ENCODE measurements at places on chromosomes 1 and 21.

DNA sequence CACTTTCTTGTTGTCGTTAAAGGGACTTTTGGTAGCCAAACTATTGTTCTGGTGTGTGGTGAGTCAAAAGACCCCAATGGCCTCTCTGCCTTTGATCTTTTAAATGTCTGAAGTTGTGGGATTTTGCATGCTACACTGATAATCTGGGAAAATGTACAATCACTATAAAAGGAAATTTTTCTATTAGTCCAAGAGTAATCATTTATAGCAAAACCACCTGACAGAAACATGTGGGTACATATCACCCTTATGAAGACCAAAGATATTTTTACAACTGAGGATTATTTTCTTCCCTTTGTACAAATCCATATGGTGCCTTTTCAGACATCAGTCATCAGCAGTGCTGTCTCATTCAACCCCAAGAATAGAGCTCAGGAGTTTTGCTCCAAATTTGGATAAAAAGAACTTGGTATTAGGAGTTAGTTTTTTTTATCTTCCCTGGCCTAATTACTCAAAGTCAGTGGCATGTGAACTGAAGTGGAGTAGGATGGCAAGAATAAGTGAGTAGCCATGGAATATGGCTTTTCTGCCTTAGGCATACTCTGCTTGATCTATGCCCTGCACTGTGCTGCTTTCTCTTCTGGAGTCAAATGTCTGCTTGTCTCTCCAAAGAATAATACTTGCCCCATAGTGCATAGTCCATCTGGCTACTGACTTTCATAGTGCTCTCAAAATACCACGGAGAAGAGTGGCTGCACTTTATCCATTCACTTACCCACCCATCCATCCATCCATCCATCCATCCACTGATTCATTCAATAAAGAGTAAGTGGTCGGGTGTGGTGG is 13.5 kb downstream of the GREM2 start:
- no peak for DNase-seq

- DNase-seq, result no peak
Measured at GRCh38 chr1:22788254-22788661, 77.6 kb downstream of the EPHB2 start.

DNA sequence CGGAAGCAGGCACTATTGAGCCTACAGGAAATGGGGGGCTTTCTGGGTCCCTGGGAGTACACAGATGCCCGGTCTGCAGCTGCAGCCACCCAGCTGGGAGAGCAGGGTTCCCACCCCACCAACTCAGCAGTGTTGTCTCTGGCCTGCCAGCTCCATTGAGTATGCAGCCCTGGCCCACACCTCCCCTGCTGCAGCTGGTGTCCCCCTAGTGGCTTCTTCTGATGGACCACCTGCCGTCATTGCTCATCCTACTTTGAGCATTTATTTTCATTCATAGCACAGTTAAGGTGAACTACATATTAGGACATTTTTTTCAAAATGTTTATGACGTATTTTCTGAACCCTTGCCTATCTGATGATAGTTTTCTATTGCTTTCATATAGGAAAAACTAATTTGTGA is 189.8 kb upstream of the LYPLAL1 start:
- DNase-seq, result no peak

DNA sequence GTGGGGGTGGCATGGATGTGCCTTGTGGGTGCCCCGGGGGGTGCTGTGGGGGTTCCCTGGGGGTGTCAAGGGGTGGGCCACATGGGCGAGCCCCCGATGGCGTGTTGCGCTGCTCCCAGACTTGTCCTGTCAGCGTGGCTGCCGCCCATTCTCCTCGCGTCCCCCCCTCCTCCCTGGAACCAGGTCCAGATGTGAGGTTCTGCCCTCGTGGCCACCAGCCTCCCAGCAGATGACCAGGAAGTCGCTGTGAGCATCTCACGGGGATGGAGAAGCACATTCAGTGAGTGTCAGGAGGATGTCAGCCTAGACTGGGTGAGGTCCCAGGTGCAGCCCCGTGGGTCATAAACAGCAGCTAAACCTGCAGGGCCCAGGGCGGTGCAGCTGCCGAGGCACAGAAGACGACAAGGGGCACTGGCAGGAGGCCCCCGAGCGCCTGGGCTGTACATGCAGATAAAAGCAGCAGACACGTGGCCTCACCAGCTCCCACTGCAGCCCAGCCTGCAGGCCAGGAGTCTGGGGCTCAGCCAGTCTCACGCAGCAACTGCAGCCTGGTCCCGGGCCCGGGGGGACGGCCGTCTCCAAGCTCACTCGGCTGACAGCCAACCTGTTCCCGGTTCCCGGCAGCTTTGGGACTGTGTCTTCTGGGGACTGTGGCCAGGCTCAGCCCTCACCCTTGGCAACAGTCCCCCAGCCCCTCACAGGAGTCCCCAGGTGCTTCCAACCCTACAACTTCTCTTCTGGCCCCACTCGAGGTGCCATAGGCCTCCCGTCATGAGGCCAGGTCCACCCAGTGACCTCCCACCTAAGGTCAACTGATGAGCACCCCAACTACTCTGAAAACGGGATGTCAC is 17.5 kb upstream of the COL6A2 start:
- DNase-seq, result no peak

DNA sequence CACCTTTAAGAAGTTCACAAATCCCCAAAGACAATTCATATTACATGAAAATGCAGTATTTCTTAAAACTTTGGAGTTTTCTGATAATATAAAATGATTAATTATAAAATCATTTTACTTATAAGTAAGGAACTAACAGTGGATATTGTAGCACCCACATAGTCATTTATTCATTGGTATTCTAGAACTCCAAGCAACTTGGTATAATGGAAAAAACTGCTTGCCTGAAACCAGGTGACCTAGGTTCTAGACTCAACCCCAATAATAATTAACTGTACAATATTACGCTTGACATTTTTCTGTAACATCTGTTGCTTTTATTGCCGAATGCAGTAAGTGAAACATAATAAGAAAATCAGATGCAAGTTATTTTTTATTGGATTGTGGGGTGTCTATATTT is 2.4 kb downstream of the PLA2G4A start:
- no peak for DNase-seq

DNA sequence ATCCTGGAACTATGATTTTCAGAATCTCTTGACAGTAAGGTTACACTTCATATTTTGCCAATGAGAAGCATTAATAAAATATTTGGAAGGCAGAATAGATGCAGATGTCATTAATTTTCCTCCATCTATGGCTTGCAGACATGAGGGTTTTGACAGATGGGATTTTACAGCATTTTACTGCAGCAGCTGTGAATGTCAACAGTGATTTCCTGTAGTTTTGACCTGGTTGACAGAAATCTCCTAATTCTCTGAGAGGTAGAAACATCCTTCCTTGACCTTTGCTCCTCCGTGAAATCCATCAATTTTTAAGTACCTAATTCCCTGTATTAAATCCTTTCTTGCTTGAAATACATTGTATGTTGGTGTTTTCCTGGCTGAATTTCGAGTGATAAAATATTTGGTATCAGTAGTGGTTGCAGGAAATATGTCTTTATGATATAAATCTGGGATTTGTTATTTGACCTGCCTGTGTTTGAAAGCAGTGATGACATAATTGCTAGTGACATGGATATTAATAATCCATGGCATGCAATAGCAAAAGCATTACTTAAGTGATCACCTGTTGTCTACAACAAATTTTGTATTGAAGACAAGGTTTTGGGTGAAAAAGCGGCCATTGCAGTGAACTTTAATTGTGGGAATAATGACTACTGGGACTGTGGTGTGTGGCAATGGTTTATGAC is 73.9 kb downstream of the HLX start:
- DNase-seq, result no peak

DNA sequence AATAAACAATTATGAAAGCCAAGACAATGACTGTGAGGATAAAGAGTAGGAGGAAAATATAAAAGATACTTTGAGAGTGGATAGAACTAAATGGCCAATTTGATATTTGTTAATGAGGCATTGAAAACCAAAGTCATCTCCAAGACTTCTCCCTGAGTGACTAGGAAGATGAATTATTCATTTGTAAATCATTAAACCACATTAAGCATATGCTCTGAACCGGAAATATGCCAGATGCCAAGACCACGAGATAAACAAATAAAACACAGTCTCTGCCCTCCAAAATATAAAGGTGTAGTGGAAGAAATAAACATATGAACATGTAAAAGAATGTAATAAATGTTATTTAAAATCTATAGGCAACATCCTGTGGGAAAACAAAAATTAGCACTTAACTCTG is 78.8 kb downstream of the MRPL39 start:
- DNase-seq, result no peak

GRCh38 chr1:24948079-24948827 is 18.2 kb upstream of the RUNX3 start:
- no peak for DNase-seq

DNA sequence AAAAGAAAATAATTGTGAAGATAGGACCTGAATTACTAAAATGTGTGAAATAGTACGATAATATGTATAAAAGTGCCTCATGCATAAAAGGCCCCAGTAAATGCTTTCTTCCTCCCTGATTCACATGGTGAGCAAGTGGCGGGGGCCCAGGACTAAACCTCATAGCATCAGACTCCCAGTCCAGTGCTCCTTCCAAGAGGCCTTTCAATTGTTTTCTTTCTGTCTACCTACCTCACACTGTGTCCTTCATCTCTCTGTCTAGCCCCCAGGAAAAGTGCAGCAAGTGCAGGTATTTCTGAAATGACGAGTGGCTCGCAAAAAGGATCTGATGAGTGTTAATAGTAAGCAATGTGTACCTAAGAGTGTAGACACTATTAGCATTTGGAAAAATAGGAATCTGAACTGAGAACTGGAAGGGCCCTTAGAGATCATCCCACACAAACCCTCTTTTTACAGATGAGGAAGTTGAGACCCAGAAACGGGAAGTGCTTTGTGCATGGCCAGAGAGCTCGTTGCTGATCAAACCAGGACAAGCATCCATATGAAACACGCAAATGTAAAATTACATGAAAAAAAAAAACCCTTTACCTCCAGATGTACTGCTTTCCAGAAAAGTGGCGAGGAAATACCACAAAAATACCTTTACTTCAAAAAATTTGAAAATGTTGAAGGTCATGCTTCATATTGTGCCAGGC is 118.2 kb upstream of the HOOK1 start:
- DNase-seq, result no peak

DNA sequence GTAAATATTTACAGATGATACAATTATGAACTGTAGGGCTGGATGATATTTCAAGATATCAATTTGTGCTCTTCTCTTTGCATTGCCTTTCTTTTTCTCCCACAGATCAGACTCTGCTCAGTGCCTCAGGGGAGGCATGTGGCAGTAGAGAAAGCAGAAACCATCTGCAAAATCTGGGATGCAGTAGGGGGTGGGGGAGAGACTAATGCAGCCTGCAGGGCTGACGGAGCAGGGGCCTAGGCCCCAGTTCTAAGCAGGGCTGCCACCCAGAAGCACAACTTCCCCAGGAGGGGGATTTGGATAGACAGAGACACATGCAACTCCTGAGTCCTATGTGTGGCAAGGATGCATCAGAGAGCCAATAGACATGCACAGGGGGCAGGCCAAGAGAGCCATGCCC is 511.6 kb downstream of the SMYD3 start:
- DNase-seq, result no peak

DNA sequence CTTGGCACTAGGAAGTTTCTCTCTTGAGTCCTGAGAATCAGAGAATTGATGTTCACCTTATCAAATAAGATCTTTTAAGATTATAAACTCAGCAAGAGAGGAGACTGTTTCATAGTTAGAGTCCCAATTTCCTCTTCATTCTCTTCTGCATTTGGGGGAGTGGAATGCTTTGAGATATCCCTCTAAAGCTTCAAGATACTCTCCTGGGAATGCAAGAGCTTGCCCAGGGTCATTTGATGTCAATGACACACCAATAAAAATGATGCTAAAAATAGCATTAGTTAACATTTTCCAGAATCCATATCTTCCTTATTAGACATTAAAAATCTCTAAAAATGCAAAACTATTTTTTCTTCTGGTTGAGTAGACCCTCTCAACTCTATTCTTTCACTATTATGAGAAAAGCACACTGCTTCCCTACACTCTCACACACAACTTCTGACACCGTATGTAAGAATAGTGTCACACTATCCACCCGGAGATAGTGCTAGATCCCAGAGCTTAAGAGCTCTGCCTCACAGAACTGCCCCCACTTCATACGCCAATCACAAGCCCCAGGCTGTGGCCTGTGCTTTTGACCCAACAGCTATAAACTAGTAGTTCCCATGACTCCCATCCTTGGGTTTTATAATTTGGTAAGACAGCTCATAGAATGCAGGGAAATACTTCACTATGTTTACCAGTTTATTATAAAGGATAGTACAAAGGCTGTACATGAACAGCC is 399.9 kb upstream of the RUNX1 start:
- no peak for DNase-seq

- no peak for DNase-seq
Measured at GRCh38 chr1:207418351-207418750, 35.8 kb upstream of the CR2 start.

- no peak for DNase-seq
Measured at GRCh38 chr1:234313171-234313570, 60.1 kb upstream of the COA6 start.

- no peak for DNase-seq
Measured at GRCh38 chr1:200741551-200742207, 3.0 kb downstream of the CAMSAP2 start.

GRCh38 chr1:109791495-109792043 is 27.8 kb upstream of the EPS8L3 start:
- DNase-seq, result no peak

DNA sequence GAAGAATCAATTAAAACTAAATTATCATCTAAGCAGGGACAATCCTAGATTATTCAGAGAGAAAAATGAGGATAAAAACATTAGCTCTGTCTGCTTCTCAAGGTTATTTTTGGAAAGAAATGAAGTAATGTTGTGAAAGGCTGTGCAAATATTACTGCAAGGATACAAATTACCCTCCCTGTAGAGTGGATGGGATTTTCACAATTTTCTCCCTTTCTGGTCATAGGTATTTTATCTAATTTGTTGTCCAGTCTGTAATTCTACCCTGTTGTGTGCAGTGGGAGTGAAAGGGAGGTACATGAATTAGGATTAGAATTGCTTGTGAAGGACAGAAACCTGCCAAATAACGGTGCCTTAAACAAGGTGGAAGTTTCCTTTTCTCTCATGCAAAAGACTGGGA is 54.7 kb downstream of the MAP3K7CL start:
- no peak for DNase-seq

GRCh38 chr1:209768354-209768774 is 12.5 kb downstream of the TRAF3IP3 start:
- no peak for DNase-seq

DNA sequence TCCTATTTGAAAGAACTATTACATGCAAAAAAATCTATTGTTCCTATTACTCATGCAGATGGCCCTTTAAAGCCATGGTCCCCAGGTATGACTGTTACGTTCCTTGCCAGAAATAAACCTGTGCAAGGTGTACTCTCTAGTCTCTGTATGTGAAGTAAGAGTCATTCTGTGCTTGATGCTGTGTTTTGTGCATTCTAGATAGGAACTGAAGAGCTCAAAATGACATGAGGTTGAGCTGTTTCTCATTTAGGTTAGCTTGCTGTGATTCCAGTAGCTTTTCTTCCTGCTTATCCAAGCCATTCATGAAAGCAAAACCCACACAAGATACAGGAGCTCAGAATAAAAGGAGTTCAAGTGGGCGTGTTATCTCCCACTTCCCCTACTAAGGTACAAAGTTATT is 64.3 kb upstream of the ZNF326 start:
- DNase-seq, result no peak

All from T47D (cell line).